ENCODE measurements at places on chromosomes 2 and 18.

- DNase-seq: no peak
These were observed 190.7 kb downstream of the NCKAP5 start for GRCh38 chr2:133377599-133377998.

GRCh38 chr2:157497638-157498314, 53.9 kb upstream of the CYTIP start:
- no peak for DNase-seq

DNA sequence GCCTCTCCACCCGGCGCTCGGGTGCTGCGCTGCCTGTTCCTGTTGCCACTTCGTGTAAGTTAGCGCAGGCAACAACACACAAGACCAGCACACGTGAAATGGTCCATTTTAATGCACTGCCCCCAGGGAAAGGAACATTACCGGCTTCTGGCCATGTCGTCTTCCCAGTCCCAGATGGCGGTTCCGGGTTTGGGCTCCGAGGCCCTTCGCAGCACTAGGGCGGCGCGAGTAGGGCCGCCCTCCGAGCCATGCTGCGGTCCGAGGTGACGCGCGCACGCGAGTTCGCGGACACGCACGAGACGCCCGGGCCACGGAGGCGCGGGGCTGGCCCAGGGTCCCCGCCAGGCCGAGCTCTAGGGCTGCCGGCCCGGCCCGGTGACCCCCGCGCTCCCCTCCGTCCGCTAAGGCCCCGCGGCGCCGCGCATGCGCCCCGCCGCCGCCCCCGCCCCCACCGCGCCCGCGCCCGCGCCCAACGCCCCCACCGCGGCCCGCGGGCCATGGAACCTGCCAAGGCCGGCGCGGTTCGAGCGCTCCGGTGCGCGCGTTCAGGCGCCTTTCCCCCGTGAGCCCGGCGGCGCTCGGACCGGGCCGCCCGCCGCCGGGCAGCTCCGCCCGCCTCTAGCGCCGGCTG, 367 bp upstream of the ZNF236 start:
- DNase-seq: peak; percentile 45

DNA sequence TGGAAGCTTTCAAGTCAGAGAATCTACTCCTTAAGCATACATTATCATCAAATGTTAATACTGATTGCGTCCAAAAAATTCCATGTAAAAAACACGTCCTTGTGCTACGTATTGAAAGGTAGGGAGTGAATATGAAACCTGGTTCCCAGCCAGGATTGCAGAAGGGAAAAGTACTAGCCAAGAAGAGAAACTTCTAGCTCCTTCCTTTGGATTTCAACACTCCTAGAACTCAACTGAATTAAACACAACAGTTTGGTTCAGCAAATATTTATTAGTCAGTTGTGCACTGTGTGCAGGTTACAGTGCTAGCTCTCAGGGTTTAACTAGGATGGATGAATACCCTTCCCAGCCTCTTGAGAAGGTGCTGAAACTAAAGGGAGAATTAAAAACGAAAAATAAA, 33.9 kb upstream of the FHL2 start:
- no peak for DNase-seq

- no peak for DNase-seq
These were observed 30.8 kb upstream of the LRRTM4 start for GRCh38 chr2:77552956-77553355.

GRCh38 chr2:101736861-101737291, 39.4 kb downstream of the MAP4K4 start:
- no peak for DNase-seq

DNA sequence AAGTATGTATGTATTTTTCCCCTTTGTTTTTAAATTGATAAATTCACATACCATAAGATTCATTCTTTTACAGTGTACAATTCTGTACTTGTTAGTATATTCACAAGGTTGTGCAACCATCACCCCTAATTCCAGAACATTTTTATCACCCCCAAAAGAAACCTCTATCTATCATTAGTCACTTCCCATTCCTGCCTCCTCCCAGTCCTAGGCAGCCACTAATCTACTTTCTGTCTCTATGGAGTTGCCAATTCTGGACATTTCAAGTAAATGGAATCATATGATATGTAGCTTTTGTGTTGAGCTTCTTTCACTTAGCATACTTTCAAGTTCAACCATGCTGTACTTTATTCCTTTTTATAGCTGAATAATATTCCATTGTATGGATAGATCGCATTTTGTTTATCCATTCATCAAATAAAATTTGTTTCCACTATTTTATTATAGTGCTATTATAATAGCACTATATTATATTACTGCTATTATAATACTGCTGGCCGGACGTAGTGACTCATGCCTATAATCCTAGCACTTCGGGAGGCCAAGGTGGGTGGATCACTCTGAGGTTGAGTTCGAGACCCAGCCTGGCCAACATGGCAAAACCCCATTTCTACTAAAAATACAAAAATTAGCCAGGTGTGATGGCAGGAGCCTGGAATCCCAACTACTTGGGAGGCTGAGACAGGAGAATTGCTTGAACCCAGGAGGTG, 10.9 kb downstream of the STARD7 start:
- no peak for DNase-seq

DNA sequence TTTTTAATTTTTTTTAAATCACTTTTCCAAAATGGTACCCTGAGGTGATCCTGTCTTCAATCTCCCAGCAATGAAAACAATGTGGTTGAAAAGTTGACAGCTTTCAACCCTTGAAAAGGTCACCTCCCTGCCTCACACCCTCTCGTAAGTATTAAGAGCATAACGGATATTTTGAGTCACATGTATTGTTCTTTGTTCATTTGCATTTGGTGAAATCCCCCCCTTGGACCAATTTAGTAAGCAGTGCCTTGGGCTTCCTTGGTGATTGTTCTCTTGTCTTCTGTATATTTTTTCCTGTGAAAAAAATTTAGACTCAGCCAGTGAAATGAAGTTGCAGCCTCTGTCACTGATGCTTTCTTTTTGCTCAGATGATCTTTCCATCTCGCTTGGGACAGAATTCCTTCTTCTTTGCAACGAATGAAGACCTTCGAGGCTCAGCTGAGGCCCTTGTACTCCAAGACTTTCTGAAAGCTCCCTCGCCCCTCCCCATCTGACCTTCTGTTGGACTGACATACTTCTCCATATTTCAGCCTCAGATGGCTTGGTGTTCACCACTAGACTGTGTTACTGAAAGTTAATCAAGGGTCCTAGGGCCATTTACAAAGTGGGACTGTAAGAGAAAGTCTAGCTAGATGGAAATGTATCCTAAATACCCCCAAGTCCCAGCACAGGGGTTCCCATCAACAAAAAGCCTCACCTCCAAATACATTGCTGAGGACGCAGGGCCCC, 158.4 kb downstream of the BCL2 start:
- DNase-seq: no peak

GRCh38 chr2:218659988-218660358, 490 bp downstream of the BCS1L start:
- DNase-seq: no peak

DNA sequence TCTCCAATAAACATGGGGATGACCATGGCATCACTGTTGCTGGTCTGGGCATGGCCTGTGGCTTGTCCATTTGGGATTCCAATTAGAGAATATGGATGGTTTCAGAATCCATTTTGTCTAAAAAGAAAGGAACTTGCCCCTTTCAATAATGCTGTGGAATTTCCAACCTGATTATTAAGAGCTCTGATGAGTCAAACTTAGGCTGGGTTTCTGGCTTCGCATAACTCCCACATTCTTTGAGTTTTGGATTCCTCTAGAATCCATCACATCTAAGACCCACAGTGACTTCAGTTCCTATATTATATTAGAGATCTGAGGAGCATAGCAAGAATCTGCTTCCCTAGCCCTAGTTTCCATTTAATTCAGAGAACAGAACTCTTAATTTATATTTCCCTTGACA, 531.5 kb downstream of the TNS1 start:
- no peak for DNase-seq

DNA sequence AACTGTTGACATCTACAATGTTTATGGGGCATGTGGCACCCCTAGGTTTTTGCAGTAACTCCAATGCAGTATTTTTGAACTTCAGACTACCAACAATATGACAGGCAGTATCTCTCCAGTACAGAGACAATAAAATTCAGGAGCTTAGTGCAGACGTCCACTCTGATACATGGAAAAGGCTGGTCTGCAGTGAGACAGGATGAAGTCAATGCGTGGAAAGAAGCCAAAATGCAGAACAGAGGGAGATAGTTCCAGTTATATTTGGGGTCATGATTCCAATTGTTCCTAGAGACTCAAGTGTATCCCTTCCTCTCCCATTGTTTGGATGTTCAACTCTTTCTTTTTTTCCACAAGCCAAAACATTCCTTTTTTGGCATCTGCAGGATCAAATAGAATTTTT, 18.7 kb upstream of the SMAD2 start:
- no peak for DNase-seq

GRCh38 chr2:11096591-11096990, 58.7 kb upstream of the SLC66A3 start:
- no peak for DNase-seq

GRCh38 chr2:73983322-73984202, 1.1 kb upstream of the TET3 start:
- no peak for DNase-seq

DNA sequence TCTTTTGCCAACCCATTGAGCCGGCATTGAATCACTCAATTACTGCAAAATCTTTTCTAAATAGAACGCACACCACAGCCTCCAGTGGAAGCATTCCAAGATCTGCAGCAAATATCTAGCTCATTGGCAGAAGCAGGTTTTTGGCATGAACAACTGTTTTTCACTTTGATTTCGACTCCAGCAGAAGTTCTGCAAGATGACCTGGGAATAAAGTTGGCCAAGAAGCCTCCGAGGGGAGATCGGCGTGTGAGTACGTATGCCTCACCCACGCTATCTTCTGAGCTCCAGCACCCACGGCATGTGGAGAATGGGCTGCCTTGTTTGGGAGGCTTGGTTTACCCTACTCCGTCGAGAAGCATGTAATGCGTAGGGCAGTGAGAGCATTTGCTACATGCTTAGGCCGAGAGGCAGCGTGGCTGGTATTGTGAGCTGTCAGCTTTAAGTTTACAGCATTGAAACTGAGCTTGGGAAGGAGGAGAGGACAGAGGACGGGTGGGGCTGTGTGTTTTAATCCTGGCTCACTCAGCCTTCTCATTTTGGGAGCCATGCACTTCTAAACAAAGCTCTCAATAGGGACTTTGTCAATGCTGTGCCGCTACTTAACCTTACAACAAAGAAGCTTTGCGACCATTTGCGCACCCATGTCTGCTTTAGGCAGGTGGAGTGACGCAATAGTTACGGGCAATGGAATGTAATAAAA, 10.5 kb downstream of the PCARE start:
- no peak for DNase-seq

DNA sequence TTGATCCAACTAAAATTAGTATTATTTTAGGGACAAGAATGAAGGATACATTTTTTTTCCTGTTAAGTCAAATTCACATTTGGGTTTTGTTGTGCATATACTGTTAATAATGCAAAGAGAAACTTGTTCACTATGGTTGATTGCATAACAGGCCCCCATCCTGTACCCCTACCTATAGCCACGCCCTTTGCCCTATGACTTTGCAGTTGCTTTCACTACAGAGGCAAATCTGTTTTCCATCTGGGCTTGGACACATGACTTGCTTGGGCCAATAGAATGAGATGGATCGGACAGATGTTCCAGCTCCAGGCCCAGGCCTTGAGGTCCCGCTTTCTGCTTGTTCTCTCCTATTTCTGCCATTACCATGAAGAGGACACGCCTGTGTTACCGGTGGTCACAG, 278.5 kb upstream of the HNRNPA3 start:
- no peak for DNase-seq

- DNase-seq: peak; percentile 92
These were observed 99.0 kb downstream of the ZFP36L2 start for GRCh38 chr2:43127208-43127940.

DNA sequence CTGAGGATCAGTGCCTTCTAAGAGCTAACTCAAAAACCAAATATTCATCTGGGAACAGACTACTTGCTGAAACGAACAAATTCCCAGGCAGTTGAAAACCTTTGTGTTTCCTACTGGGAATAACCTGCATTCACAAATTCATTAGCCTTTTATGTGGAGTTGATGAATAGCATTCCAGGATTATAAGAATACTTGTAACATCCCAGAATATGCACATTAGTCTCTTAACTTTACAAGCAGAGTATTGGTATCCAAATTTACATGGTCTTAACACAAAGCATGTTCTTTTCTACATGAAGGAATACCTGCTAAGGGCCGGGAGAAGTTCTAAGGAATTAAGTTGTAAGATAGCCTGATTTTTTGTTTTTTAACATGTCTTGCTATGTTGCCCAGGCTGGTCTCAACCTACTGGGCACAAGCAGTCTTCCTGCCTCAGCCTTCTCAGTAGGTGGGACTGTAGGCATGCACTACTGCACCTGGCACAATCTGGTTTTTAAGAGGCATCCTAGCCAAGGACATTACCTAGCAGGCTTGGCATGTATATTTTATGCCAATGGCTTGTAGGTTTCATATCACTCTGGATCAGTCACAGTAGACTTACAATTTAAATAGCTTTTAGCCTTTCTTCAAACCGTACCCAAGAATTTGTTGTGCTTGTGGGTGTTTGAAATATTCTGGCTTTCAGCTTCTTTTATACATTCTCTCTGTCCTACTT, 50.7 kb downstream of the MGAT5 start:
- no peak for DNase-seq

GRCh38 chr2:99140056-99140859, 1.2 kb upstream of the C2orf15 start:
- no peak for DNase-seq

GRCh38 chr2:26904839-26905238, 56.9 kb downstream of the DPYSL5 start:
- DNase-seq: no peak

DNA sequence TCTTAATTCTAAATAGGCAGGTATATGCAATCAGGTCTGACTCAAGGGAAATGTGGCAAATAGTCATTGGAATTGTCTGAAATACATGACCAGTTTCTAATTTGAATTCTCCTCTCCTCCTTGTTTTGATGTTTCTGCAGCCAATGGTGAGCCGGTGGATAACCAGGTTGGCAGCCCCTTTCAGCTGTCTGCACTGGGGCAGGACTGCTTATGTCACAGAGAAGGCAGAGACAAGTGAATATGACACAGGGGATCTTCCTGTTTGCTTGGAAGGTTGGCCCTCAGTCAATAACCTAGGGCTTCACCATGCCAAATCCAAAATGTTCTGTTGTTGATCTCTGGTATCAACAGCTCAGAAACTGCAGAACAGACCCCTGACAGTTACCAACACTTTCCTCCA, 12.1 kb downstream of the MYT1L start:
- DNase-seq: no peak

GRCh38 chr18:49619801-49620200, 57.9 kb downstream of the LIPG start:
- no peak for DNase-seq

DNA sequence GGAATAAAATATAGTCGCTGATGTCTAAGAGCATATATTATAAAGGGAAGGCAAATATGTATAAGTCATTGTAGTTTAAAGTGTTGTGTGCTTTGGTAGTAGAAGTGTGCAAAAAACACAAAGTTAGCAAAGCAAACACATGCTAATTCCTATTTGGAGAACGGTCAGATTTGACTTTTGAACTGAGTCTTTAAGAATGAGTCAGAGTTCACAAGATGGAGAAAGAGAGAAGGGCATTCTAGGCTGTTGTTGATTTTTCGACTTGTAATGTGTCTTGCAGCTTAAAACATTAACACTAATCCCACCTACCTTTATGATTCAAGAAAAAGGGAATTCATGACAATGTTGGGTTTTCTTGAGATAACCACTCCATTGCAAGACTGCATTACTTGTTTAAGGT, 98.1 kb downstream of the CRIM1 start:
- no peak for DNase-seq

All from activated T-cell treated with anti-CD3 and anti-CD28 coated beads for 1 hour (primary cell).